Hematopoietic multipotent progenitor cell treated with erythropoietin and hydrocortisone succinate and interleukin-3 and kit ligand, for 17 days (in vitro differentiated cells): ENCODE measurements at places on chromosomes 16 and 17.
A peak's percentile ranks its signal among the peaks of the same experiment; 100 is the strongest.

DNA sequence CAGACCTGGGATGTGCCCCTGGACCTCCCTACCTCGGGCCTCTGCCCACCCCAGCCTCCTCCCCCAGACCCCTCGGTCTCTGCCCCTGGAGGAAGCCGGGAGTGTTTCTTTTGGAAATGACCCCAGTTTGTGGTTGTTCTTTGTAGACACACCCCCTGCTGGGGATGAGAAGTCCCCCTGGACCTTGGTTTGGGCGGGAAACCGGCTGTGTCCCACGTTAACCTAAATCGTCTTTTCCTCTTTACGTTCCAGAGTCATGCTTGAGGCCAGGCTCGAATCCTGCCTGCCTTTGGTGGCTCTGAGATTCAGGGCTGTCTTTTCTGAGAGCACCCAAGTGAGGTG, 116.6 kb downstream of the METRNL start:
- DNase-seq: no peak

DNA sequence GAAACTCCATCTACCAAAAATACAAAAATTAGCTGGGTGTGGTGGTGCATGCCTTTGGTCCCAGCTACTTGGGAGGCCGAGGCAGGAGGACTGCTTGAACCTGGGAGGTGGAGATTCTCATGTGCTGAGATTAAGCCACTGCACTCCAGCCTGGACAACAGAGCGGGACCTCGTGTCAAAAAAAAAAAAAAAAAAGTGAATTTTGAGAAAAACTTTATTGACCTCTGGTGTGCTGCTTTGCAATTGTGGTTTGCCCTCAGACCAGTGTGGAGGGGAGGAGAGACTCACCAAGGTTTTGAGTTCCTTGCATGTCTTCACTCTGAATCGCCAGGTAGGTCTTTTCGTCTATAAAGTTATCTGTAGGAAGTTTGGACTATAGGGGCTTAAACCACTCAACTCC, 145.2 kb downstream of the CPPED1 start:
- no peak for DNase-seq

DNA sequence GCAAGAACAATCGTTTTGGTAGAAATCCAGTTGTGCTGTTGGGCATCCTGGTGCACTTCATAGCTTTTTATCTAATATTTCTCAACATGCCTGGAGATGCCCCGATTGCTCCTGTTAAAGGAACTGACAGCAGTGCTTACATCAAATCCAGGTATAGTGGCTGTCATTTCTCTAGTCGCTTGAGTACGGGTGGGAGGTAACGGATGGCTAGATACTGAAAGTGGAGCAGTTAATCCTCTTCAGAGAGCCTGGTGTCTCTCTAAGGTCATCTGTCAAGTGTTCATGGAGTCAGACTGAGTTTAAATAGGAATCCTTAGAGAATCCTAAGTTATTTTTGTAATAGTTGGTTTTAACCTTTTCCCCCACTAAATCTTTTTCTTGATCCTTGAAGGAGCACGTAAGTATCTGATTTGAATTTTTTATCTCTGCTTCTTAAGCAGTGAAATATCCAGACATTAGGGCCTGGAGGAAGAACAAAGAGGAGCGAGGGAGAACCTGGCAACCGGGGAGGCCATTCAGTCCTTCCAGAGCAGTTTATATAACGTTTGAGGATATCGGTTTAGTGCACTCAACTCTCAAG, 37.2 kb downstream of the MFSD11 start:
- no peak for DNase-seq

DNA sequence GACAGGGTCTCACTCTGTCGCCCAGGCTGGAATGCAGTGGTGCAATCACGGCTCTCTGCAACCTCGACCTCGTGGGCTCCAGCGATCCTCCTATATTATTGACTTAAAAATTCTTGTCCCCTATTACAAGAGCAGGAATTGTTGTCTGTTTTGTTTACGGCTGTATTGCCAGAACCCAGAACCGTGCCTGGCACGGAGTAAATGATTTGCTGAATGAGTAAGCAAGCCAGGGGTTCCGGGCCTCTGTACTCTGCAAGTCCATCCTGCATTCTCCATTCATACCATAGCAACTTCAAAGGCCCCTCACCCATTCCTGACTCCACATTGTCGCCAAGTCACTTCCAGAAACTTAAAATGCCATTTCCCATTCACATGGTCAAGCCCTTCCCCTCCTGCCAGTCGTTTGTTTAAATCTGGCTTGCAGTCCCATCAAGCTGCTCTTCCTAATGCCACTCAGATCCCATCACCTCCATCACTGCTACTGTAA, 6.9 kb downstream of the ADCY9 start:
- no peak for DNase-seq

DNA sequence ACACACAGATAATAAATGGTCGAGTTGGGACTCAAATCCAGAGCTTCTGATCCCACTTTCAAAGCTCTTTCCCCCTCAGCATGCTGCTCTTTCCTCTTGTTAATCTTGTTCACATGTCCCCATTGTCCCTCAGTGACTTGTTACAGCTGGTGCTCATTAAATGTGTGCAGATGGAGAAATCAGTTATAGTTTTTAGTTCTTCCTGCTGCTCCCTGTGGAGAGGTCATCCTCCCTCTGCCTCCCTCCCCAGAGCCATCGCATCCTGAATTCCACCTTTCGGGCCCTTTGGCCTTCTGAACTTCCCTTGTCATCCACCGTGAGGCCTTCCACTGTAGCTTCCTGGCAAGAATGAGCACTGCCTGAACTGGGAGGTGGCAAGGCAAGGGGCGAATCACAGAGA, 179.6 kb downstream of the WSCD1 start:
- DNase-seq: no peak

- no peak for DNase-seq
These were observed 541.9 kb upstream of the EEF2KMT start for GRCh38 chr16:5639531-5639930.

DNA sequence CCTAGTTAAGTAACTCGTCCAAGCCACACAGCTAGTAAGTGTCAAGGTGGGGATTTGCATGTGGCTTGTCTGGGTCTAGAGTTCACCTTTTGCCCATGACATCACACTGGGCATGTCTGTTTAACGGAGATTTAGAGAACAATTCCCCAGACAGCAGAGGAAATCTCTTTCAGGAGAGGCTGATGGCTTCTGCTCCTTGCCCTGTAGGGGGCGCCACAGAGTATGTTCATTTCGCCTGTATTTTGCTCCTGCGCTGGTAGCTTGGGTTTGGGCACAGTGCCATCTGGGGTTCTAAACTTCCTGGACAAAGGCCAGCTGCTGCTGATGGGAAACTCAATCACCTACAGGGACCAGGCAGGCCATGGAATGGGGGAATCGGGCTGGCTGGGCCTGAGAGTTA, 20.4 kb downstream of the OTOA start:
- peak; percentile 75 for DNase-seq

GRCh38 chr17:76848670-76849069, 19.5 kb upstream of the MGAT5B start:
- peak; percentile 40 for DNase-seq

GRCh38 chr17:956905-957304, 22.7 kb downstream of the NXN start:
- no peak for DNase-seq

GRCh38 chr16:6517020-6517720, 815.5 kb upstream of the RBFOX1 start:
- DNase-seq: no peak

DNA sequence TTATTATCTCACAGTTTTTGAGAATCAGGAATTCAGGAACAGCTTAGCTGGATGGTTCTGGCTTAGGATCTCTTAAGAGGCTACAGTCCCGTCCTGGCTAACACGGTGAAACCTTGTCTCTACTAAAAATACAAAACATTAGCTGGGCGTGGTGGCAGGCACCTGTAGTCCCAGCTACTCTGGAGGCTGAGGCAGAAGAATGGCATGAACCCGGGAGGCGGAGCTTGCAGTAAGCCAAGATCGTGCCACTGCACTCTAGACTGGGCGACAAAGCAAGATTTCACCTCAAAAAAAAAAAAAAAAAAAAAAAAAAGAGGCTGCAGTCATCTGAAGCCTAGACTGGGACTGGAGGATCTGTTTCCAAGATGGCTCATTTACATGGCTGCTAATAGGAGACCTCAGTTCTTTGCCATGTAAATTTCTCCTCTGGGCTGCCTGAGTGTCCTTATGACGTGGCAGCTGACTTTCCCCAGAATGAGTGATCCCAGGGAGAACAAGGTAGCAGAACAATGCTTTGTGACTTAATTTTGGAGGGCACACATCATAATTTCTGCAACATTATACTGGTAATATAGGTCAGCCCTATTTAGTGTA, 95.8 kb upstream of the CORO6 start:
- no peak for DNase-seq

DNA sequence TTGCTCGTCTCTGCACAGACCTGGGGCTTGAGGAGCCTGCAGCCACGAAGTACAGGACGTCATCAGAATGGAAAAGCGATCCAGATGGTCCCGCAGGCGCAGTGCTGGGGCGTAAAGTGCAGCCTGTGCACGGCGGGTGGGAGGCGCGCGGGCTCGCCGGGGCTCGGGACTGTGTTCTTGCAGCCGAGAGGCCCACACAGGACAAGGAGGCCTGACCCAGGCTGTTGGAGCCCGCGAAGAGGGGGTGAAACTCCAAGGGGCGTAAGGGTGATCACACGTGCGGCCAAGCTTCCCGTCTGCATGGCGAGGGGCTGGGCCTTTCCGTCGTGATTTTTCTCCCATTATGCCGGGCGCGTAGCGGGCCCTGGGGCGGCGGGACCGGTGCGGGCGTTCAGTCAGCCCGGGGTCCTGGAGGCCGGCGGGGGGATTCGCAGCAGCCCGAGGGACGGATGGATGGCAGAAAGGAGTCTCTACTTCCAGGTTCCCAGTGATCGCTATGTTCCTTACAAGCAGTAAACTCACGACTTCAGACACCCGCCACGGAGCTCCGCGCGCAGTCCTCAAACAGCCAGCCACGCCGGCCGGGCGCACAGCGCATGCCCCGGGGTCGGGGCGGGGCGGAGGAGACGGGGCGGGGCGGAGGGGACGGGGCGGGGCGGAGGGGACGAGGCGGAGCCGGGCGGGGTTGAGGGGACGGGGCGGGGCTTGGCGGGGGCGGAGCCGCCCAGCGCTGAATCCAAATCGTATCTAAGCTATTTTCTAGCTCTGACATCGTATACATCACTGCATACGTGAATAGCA, 141.0 kb upstream of the KCNJ18 start:
- peak; percentile 52 for DNase-seq

DNA sequence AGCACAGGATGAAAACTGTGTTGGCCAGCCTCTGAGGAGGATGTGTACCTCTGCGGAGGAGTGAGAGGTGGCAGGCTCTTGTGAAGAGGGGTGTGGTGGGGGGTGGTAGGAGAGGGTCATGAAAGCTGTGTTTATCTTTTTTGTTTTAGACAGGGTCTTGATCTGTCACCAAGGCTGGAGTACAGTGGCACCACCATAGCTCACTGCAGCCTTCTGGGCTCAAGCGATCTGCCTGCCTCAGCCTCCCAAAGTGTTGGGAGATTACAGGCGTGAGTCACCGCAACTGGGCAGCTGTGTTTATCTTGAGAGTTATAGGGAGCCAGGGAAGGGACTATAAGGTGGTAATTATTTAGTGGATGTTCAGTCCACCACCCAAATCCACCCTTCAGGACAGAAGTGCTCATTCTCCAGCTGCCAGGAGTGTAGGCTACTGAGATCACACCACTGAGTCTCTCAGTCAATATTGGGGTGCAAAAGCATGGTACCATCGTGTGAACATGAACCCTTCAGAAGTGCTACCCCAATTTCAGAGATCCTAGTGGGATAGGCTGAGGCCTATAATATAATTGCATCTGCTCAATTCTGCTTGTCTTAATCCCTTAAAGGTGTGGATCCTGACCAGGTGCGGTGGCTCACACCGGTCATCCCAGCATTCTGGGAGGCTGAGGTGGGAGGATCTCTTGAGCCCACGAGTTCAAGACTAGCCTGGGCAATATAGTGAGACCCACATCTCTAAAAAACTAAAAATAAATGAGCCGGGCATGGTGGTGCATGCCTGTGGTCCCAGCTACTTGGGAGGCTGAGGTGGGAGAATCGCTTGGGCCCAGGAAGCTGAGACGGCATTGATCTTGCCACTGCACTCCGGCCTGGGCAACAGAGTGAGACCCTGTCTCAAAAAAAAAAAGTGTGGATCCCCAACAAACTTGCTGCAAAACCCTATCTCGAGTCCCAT, 788 bp upstream of the EXOC3L1 start:
- peak; percentile 88 for DNase-seq

DNA sequence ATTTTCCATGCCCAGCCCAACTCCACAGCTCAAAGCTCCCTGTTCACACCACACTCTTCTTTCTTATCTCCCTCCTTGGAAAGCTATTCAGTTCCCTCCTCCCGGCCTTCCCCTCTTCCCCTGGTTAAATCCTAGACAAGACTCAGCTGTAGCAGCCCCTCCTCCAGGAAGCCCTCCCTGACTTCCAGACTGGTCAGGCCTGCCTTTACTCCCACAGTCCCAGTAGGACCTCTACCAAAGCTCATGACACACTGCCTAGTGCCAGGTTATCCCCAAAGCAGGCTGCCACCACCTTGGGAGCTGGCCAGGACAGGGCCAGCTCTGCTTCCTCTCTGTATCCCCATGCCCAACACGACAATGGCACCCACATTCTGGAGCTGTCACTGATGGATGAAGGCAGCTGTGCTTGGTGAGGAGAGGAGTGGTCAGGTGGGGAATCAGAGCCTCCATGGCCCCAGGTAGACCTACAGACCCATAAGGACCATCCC, 50.0 kb downstream of the BEAN1 start:
- DNase-seq: no peak

DNA sequence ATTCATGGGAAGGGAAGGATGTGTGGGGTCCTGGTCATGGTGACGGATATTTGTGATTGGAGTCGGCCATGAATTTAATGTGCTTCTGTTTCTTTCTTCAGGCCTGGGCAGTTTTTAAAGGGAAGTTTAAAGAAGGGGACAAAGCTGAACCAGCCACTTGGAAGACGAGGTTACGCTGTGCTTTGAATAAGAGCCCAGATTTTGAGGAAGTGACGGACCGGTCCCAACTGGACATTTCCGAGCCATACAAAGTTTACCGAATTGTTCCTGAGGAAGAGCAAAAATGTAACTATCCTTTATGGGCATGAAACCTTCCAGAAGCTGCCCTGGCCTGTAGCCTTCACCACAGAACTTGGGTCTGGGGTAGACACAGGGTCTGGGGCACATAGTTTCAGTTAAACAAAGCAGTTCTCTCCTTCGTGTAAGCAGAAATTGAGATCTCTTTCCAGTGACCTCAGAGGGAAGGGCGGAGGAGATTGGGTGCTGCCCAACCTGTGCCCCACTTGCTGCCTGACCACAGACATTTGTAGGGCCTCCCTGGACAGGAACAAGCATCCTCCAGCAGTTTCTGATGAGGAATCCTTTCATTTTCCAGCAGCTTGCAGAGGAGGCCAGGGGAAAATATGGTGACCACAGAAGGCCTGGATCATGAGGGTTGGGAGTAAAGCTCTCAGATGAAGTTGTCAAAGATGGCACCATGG, 10.1 kb downstream of the IRF8 start:
- no peak for DNase-seq

DNA sequence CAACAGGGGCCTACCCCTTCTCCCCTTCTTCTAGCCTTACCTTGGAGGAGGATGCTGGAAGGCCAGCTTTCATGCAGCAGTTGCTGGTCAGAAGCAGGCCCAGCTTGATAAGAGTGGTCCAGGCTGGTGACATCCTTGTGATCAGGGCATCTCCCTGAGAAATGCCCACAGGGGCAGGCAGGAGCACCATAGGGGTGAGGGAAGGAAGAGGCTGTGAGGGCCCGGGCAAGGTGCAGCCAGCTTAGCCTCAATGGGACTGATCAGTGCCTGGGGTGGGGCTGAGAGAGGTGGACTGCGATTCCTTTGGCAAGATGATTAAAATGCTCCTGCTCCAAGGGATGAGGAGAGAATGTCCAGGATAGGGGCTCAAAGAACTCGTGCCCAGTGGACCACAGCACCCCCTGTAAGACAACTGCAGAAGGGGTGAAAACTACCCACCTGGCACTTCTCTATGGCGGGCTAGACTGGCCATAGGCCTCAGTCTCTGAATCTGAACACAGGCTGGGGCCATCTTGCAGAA, 9.5 kb upstream of the GALK1 start:
- no peak for DNase-seq

GRCh38 chr17:49964303-49964768, 4.7 kb upstream of the DLX4 start:
- DNase-seq: no peak
